ENCODE measurements at places on chromosomes 12 and 14.

DNA sequence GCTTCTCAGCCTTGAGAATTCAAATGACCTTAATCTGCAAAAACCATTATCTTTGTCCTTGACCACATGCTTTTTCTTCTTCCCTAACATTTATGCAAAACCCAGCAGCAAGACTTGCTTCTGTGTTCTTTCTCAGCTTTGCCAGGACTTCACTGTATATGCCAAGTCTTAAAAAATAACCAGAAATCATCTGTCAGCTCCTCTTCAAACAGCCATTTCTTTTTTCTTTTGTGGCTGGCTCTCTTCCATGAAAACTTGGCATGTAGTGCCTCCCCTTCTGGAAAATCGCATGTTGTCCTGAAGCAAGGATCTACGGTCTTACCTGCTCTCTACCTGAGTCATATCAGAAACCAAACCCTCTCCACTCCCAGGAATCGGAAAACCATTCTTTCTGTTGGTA lies 364.9 kb downstream of the RPS29 start:
- no peak for DNase-seq

DNA sequence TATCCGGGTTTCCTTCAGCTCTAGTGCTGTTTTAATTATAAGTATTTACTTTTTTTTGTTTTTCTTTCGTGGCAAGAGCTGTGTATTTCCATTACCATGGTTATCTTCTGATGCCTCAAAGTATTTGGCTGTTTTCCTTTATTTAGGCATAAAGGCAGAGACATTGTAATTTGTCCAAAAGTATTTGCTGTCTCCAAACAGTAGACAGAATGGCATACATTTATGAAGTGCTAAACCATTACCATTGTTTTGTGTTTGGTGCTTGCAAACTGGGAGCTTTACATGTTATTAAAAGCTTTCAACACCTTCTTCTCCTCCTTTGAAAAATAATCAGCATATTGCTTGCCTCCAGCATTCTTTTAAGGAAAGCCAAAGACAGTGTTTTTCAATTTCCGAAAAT lies 46.3 kb downstream of the FLRT2 start:
- DNase-seq: no peak

GRCh38 chr12:63821781-63822251 lies 22.7 kb upstream of the SRGAP1 start:
- no peak for DNase-seq

GRCh38 chr12:14846876-14847580 lies 3.7 kb upstream of the ART4 start:
- DNase-seq: no peak

DNA sequence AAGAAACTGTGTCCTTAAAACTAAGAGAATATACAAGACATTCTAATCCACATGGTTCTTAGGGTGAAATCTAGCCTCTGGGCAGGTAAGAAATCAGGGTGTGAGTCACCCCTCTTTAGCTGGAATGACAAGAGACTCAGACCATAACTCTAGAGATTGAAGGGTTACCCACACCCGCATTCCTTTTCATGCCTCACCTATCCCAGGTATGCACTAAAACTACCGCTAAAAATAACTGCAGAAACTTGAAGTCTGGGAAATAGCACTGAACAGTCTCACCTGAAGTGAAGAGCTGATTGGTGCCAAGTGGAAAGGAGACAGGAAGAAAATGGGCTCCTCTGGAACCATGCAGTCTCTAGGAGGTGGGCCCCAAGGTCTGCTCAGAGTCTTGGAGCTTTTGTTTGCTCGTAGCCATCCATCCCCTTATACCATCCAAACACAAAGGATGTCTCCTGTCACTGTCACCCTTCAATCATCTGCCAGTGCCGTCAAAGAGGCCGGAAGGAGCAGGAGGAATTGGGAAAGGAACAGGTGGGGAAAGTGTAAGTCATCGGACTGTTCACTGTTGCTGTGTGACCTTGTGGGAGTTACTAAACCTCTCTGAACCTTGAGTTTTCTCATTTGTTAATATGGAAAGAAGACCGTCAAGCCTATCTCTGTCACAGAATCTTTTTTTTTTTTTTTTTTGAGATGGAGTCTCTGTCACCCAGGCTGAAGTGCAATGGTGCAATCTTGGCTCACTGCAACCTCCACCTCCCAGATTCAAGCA lies 22.4 kb downstream of the DDX47 start:
- DNase-seq: no peak

DNA sequence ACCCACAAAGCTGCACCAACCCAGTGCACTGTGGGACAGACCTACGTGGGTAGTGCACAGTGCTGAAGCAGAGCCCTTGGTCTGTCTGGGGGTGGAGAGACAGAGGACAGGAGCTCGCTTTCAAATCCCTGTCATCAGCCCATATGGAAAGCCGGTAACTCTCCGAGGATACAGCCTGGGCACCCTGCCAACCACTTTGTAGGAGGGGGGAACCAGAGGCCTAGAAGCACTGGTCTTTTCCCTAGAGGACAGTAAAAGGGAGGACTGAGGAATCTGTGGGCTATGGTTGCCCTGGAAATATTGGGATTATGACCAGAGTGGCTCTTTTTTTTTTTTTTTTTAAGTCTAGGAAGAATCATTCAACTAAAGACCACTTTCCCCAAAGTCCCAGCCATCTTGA lies 74.3 kb downstream of the MAP3K9 start:
- no peak for DNase-seq

GRCh38 chr14:51479584-51480325 lies 172.0 kb upstream of the FRMD6 start:
- no peak for DNase-seq

- DNase-seq: no peak
Observed at GRCh38 chr12:41439801-41440200, 251.7 kb downstream of the PDZRN4 start.

GRCh38 chr14:104937694-104938365 lies 13.2 kb downstream of the PLD4 start:
- no peak for DNase-seq

GRCh38 chr12:52694151-52694550 lies 9.2 kb downstream of the KRT77 start:
- no peak for DNase-seq

DNA sequence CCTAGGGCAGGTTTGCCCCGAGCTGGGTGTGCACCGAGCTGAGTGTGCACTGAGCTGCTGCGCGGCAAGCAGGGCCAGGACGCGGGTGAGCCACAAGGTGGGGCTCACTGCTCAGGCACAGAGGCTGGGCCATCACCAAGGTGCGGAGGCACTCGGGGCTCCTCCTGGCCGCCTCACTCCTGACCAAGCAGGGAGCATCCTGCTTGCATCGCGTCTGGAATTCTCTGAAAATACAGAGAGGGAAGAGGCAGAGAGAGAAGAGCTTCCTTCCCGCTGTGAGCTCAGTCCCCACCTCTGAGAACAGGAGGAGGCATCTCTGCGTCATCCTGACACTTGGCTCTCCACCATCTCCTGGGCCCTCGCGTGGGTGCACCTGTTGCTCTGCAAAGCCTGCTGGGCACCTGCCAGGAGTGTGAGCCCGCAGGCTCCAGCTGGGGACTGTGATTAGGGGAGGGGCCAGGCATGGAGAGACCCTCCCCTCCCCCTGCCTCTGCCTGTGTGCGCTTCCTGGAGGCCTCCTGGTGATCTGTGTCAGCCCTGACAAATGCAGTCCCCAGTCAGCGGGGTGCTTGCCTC lies 116.3 kb downstream of the GLT1D1 start:
- DNase-seq: no peak

DNA sequence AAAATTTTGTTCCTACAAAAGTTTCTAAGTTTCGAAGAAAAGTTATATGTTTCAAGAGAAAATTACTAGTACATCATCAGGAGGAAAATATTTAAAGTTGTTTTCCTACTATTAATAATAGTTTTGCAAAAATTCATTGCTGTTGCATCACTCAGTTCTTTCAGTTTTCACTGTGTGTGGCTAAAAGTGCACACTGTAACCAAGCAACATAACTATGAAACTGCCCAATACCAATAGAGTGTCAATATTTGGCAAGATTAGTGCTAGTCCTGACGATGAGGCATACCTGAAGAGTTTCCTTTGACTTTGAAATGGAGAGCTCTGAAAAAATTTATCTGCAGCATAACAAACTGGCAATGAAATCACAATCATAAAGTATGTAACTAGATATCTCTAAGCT lies 194.3 kb downstream of the CPNE8 start:
- DNase-seq: no peak

DNA sequence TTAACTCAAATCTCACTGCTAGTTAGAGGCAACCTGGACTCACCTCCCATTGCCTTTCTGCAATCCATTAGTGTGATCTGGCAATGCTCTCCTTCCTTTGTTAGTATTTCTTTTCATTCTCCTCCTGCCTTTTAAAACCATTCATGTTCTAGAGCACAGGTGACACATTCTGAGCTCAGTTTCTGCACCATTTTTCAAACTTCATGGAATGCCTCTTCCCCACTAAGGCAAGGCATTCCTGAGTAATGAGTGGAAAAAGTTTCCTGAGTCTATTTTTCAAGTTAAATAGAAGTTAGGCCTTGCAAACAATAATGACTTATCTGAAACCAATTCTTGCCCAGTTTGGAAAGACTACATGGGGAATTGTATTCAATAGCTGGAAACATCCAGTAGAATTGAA lies 1001.8 kb downstream of the BCL11B start:
- DNase-seq: no peak

DNA sequence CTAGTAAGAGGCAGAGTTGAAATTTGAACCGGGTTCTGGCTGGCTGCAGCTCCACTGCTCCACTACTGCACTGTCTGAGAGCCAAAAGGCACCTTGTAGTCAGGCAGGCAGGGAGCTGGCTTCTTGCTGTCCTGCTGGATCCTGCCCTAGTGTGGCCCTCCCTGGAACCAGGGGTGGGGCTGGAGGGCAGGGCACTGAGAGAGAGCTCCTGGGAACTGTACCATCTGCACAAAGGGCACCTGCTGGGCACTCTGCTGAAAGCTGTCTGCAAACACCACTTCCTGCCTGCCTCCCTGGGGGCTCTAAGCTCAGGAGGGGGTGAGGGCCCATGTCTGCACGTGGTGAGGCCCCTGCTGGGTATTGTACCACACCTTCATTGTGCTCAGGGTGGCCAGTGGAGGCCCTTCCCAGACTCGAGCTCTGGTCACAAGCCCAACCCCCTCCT lies 19.0 kb upstream of the TCL1B start:
- no peak for DNase-seq

- no peak for DNase-seq
Observed at GRCh38 chr12:10409392-10409791, at the start of gene KLRC4. Gene KLRC4 (minus strand): TSS chr12:10409757. CDS start chr12:10409575, 182 bp downstream.

- no peak for DNase-seq
Observed at GRCh38 chr14:102571478-102572042, 20.9 kb upstream of the RCOR1 start.

- DNase-seq: no peak
Observed at GRCh38 chr14:24925771-24926374, 124.1 kb downstream of the STXBP6 start.

GRCh38 chr12:943051-943450 lies 6.4 kb downstream of the RAD52 start:
- DNase-seq: no peak

DNA sequence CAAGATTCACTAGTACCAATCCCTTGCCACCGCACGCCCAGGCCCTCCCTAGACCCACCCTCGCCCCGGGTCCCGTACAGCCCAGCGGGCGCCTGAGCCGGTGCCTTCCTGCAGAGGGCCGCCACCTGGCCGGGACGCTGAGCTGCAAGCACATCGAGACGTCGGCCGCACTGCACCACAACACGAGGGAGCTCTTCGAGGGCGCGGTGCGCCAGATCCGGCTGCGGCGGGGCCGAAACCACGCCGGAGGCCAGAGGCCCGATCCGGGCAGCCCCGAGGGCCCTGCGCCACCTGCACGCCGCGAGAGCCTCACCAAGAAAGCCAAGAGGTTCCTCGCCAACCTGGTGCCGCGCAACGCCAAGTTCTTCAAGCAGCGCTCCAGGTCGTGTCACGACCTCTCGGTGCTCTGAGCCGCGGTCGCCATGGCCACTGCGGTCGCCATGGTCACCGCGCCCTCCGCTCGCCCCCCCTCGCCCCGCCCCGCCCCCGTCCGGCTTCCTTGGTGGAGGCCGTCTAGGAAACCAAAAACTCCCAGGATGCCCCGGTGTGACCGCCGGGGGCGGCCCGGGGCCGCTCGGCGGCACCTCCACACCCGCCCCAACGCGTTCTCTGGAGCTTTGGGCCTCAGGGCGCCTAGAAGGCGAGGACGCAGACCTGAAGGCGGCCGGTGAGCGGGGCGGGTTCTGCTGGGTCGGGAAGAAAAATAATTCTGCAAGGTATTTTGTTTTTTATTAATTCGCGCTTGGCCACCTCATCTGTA lies 3.7 kb downstream of the REM2 start:
- DNase-seq: peak; percentile 47

Data from stimulated activated CD4-positive, alpha-beta T cell treated with anti-CD3 and anti-CD28 coated beads, TNF-alpha, amount 100 ng/mL, for 1 hour (primary cell).